ENCODE measurements at places on chromosomes 12 and 14. TPM values are rescaled to one million over a fixed set of nuclear protein-coding genes. Genes with fewer than 3 reads are reported as not detected.

LRRC43 gene
- total RNA-seq, result 0.46 TPM

SMOC1 gene
- 55.7 TPM for total RNA-seq

FZD10 gene
- 0.09 TPM for total RNA-seq

EPYC gene
- total RNA-seq, result 0.12 TPM

GPR162 gene
- 0.95 TPM for total RNA-seq
